ENCODE measurements at places on chromosomes 6 and 20. TPM values are rescaled to one million over a fixed set of nuclear protein-coding genes. Genes with fewer than 3 reads are reported as not detected.
A peak's percentile ranks its signal among the peaks of the same experiment; 100 is the strongest.

- no peak for DNase-seq
- no peaks in the 10 kb centered on the region for H3K27me3 ChIP-seq
- peaks cover 9% of the 10 kb centered on the region for H3K4me1 ChIP-seq
- H3K27ac ChIP-seq, result no peak overlapping the region
- H3K36me3 ChIP-seq, result peaks cover 8% of the 10 kb centered on the region
- H3K4me3 ChIP-seq, result no peak overlapping the region
Observed at GRCh38 chr6:85585741-85586140, 7.9 kb downstream of the SNX14 start.

GRCh38 chr6:4511641-4512020 lies 264.6 kb upstream of the CDYL start:
- no peak overlapping the region for H3K4me3 ChIP-seq
- H3K36me3 ChIP-seq, result no peaks in the 10 kb centered on the region
- no peak for DNase-seq
- no peak overlapping the region for H3K27ac ChIP-seq

DNA sequence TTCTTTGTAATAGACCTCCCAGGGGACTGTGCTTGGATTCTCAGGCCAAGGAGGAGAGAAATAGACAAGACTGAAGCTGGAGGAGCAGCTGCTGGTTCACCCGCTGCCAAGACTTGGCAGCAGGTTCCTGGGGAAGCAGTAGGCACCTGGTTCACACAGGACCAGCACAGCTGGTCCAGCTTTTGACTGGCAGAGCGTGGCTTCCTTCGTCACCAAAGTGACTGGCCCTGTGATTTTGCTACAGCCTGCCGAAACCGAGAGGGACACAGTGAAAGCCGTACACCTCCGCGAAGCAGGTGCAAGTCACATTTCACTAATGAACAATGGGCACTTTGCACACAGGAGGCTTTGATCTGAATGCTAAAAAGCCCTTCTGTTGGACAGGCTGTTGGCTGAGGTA lies 199.0 kb downstream of the RNF144B start:
- no peaks in the 10 kb centered on the region for H3K36me3 ChIP-seq
- H3K27ac ChIP-seq, result no peak overlapping the region
- no peaks in the 10 kb centered on the region for H3K27me3 ChIP-seq
- no peak for DNase-seq
- H3K4me3 ChIP-seq, result no peak overlapping the region
- peaks cover 22% of the 10 kb centered on the region for H3K4me1 ChIP-seq

- no peak for DNase-seq
- no peaks in the 10 kb centered on the region for H3K4me1 ChIP-seq
- H3K27me3 ChIP-seq, result no peaks in the 10 kb centered on the region
- no peak overlapping the region for H3K27ac ChIP-seq
Observed at GRCh38 chr6:131443514-131443913, 129.5 kb upstream of the ARG1 start.

DNA sequence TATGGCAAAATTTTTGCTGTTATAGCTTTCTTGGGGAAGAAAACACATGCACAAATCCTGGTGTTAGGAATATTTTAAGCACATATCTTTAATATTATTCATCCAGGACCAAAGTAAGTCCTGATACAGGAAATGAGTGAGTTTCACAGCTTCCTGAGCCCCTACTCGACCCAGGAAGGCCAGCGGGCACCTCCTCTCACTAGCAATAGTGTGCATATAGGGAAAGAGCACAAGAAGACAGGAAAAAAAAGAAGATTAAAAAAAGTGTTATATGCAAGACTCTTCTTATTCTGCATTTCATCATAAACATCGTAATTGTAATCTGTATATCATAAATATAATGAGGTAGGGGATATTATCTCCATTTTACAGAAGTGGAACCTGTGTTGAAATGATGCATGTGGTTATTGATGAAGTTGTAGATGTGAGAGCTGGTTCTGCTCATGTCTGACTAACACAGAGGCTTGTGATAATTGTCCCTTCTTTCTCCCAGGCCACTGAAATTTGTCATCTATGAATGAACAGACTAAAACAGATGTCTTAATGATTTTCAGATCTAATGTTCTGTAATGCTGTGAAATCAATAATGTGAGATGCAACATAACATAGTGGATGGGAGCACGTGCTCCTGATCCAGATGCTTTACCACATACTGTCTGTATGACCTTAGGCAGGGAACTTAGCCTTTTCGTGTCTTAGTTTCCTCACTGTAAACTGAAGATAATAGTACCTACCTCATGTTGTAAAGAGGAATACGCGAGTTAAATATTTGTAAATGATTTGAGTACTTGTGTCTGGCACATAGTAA lies 101.2 kb downstream of the MYO6 start:
- H3K27ac ChIP-seq, result peak overlapping the region; percentile 30
- DNase-seq, result no peak
- no peaks in the 10 kb centered on the region for H3K27me3 ChIP-seq
- H3K4me1 ChIP-seq, result peaks cover 28% of the 10 kb centered on the region
- no peaks in the 10 kb centered on the region for H3K36me3 ChIP-seq

GRCh38 chr6:7155871-7156579 lies 48.3 kb downstream of the RREB1 start:
- peaks cover 25% of the 10 kb centered on the region for H3K4me1 ChIP-seq
- no peaks in the 10 kb centered on the region for H3K36me3 ChIP-seq
- no peaks in the 10 kb centered on the region for H3K27me3 ChIP-seq
- DNase-seq, result no peak
- H3K27ac ChIP-seq, result no peak overlapping the region

DNA sequence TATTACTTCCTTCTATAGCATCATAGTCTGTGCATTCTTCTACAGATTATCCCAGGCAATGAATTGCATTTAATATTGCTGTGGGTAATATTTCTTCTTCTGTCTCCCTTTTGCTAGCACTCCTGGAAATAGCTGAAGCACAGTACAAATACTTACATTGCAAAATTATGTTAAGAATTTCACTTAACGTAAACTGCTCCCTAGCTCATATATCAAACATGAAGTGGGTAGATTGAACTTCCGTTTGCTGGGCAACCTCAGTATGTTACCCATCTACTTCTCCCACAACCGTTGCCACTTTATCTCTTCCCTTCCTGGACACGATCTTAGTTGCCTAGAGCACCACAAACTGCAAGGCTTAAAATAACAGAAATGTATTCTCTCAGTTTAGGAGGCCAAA lies 963.3 kb downstream of the KIF16B start:
- no peaks in the 10 kb centered on the region for H3K4me1 ChIP-seq
- no peaks in the 10 kb centered on the region for H3K27me3 ChIP-seq
- DNase-seq, result no peak
- H3K4me3 ChIP-seq, result no peak overlapping the region
- H3K27ac ChIP-seq, result no peak overlapping the region

DNA sequence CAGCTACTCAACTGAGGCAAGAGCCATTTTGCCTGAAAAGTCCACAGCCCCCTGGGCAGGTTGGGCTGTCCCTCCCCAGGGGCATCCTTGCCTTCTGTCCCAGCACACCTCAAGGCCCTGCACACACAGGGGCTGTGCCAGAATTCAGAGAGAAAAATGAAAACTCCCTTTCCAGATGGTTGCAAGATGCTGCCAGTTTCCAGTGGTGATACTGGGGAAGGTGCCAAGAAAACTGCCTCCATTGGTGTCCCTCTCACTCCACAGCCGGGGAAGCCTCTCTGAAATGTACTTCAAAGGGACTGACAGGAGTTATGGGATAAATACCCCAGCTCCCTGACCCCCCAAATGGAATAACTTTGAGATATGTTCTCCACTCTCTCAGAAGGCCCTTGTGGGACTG lies 154.2 kb upstream of the MAFB start:
- DNase-seq, result no peak
- no peaks in the 10 kb centered on the region for H3K36me3 ChIP-seq
- H3K27me3 ChIP-seq, result no peaks in the 10 kb centered on the region
- H3K4me1 ChIP-seq, result no peaks in the 10 kb centered on the region

- H3K36me3 ChIP-seq, result no peaks in the 10 kb centered on the region
- DNase-seq, result no peak
- no peaks in the 10 kb centered on the region for H3K4me1 ChIP-seq
- H3K27me3 ChIP-seq, result no peaks in the 10 kb centered on the region
Observed at GRCh38 chr6:141415896-141416295, 716.8 kb upstream of the GJE1 start.

DNA sequence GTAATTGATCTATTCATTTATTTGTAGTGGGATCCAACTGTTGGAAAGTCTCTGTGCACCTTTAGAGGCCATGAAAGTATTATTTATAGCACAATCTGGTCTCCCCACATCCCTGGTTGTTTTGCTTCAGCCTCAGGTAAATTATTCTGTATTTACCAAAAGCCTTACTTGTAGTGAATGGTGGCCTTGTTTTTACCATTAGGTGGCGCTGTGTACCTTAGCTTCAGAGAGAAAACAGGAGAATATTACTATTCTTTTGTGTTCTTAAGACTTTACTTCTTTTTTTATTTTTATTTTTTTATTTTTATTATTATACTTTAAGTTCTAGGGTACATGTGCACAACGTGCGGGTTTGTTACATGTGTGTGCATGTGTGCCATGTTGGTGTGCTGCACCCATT lies 23.7 kb downstream of the PEX7 start:
- no peaks in the 10 kb centered on the region for H3K36me3 ChIP-seq
- no peak overlapping the region for H3K4me3 ChIP-seq
- no peaks in the 10 kb centered on the region for H3K27me3 ChIP-seq
- H3K4me1 ChIP-seq, result no peaks in the 10 kb centered on the region
- no peak overlapping the region for H3K27ac ChIP-seq

- H3K27ac ChIP-seq, result no peak overlapping the region
- H3K36me3 ChIP-seq, result no peaks in the 10 kb centered on the region
- no peaks in the 10 kb centered on the region for H3K27me3 ChIP-seq
- H3K4me1 ChIP-seq, result no peaks in the 10 kb centered on the region
- no peak overlapping the region for H3K4me3 ChIP-seq
Observed at GRCh38 chr6:162200041-162200440, 527.5 kb downstream of the PRKN start.

GRCh38 chr6:167645368-167645767 lies 181.3 kb upstream of the AFDN start:
- DNase-seq, result no peak
- H3K4me1 ChIP-seq, result peaks cover 5% of the 10 kb centered on the region
- H3K36me3 ChIP-seq, result no peaks in the 10 kb centered on the region
- H3K4me3 ChIP-seq, result no peak overlapping the region
- no peaks in the 10 kb centered on the region for H3K27me3 ChIP-seq

- no peak overlapping the region for H3K27ac ChIP-seq
- H3K27me3 ChIP-seq, result no peaks in the 10 kb centered on the region
- H3K36me3 ChIP-seq, result no peaks in the 10 kb centered on the region
- no peaks in the 10 kb centered on the region for H3K4me1 ChIP-seq
Observed at GRCh38 chr20:51695574-51696303, 72.5 kb downstream of the ATP9A start.

DNA sequence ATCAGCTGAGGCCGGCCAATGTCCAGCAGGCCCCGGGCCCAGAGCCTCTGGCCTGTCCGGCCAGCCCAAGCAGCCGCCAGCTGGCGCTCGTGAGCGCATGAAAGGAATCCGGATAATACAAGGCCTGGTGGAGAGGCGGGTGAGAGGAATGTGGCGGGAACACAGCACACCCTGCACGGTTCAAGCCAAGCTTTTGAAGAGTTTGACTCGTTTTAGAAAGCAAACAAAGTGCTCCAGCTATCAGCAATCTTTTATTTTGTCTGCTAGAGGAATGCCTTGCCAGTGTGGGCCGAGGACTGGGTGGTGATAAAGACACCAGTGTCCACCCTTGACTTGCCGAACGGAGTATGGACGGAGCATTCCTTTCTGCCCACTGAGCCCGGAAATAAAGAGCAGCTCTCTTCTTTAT lies 9.3 kb upstream of the NEDD9 start:
- no peak overlapping the region for H3K4me3 ChIP-seq
- H3K27me3 ChIP-seq, result no peaks in the 10 kb centered on the region

DNA sequence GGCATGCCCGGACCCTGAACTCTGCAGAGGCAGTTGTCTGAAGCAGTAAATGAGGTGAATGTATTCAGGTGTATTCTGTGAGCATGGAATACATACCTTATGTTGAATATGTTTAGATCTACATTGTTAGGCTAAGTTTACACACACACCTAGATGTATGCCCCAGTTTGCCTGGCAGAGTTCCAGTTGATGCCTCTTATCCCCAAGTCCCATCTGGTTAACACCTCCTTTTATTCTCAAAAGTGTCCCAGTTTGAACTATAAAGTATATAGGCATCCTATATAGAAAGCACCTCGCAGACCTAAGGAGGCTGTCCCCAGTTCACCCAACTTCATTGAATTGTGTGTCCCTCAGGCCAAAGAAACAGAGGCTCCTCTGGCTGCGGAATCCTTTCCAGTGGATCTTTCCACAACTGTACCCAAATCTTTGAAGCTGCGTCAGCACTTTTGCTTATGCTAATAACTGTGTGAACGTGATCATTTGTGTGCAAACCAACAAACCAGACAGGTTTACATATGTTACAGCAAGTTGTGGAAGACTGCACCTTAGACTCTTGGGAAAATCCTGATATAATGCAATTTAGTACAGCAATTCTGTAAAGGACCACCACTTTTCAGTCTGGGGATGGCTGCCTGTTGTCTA lies 4.8 kb upstream of the DHX35 start:
- DNase-seq, result no peak
- peaks cover 7% of the 10 kb centered on the region for H3K4me1 ChIP-seq
- H3K27ac ChIP-seq, result no peak overlapping the region
- no peaks in the 10 kb centered on the region for H3K27me3 ChIP-seq
- H3K4me3 ChIP-seq, result no peak overlapping the region

DNA sequence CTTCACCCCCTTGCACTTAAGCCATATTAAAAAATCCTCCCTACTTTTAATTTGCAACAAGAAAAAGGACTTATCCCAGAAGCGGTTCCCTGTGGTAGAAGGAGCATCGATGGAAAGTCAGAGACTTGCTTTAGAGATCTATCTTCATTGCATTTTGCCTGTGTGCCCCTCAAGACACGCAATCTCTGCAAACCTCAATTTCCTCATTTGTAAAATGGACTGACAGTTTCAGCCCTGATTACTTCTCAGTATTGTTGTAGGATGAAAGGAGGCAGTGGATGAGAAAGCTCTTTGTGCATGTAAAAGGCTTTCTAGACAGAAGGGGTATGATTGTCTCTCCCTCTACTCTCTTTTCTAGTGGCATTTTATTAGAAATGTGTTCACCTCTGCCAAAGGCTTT lies 410.2 kb downstream of the CDC5L start:
- no peak overlapping the region for H3K27ac ChIP-seq
- H3K4me3 ChIP-seq, result no peak overlapping the region
- no peaks in the 10 kb centered on the region for H3K36me3 ChIP-seq
- H3K27me3 ChIP-seq, result no peaks in the 10 kb centered on the region
- no peaks in the 10 kb centered on the region for H3K4me1 ChIP-seq

DNA sequence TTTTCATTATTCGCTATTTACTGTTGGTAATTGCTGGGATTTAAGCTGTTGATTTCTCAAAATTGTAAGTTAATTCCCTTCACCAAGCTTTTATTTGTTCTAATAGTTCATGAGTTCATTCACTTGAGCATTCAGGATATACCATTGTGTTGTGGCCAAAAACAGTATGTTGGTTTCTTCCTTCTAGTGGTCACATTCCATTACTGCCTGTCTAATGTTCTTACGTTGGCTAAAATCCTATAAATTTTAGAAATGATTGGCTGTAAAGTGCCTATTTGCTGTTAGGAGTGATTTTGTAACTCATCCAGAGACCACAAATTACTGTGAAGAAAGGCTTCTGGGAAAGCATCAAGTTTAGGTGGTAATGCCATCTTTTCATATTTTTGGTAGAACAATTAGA lies 76.3 kb downstream of the FARS2 start:
- DNase-seq, result no peak
- no peaks in the 10 kb centered on the region for H3K36me3 ChIP-seq
- no peaks in the 10 kb centered on the region for H3K4me1 ChIP-seq
- H3K27me3 ChIP-seq, result no peaks in the 10 kb centered on the region
- no peak overlapping the region for H3K4me3 ChIP-seq

The XRN2 gene
- total RNA-seq, result 101 TPM

The FANCE gene
- total RNA-seq, result 16.1 TPM

The ATAT1 gene
- total RNA-seq, result 19.8 TPM

The IL20RA gene
- total RNA-seq, result 1.1 TPM

The OTOR gene
- not detected for total RNA-seq

The MYMX gene
- total RNA-seq, result not detected

The LAMP5 gene
- not detected for total RNA-seq

The TP53TG5 gene
- total RNA-seq, result 0.76 TPM

The CST1 gene
- not detected for total RNA-seq

All from HCT116 (cell line).